Osteoblast (primary cell): ENCODE measurements at places on chromosomes 1 and 21. TPM values are rescaled to one million over a fixed set of nuclear protein-coding genes. Genes with fewer than 3 reads are reported as not detected.

DNA sequence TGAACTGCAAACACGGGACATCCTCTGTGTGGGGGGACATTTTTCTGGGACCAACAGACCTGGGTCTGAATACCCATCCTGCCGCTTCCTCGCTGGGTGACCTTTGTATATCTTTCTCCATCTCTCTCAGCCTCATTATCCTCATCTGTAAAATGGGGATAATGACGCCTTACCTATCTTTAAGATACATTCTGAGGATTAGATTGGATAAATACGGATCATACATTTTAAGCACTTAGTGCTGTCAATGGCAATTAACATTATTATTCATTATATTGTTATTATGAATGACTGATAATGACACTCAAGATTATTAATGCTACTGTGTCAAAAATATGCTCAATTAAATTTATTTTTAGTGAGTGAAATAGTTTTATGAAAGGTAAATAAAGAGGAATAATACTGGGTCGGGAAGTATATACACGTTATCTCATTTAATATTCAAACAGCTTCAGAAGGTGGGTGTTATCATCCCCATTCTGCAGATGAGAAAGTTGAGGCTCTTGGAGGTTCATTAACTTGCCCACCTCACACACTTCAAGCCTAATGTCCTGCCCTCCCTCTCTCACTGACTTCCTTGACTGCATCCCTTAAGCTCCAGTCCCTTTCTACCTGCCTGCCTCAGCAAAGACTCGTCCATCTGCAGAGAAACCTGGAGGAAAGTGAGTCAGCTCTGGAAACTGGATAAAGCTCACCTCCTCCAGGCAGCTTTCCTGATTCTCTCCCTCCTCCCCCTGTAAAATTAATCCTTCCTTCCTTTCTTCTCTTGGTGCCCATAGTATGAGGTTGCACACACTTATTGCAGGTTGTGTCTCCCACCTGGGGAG, 120.7 kb upstream of the JUN start:
- no peak for DNase-seq
- H3K27me3 ChIP-seq = no peaks in the 10 kb centered on the region
- peaks cover 30% of the 10 kb centered on the region for H3K4me1 ChIP-seq
- H3K4me3 ChIP-seq = peak overlapping the region; percentile 72

DNA sequence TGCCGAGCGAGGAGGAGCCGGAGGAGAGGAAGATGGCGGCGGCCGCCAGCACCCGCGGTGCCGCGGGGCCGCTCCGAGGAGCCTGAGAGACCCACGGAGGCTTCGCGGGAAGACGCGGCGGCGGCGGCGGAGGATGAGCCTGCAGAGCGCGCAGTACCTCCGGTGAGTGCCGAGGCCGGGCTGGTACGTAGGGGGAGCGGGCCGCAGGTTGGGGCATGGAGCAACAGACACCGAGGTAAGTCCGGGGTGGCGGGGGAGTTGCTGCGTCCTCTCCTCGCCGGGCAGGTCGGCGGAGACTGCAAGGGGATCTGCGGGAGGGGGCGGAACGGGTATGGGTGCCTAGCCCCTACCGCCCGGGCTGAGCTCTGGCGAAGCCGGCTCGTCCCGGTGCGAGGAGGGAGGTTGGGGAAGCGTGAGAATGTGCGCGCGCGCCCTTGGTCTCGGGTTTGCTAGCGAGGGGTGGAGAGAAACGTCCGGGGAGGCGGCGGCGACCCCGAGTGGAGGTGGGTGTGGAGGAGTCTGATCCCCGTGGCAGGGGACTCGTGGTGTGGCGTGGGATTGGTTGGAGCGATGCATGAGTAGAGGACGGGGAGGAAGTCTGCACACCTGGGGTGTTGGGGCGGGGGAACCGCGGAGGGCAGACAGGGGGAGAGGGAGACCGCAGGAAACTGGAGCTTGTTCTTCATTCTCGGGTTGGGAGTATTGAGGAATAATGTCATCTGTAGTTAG, at the start of gene SMG7:
TSS of gene SMG7 (plus strand) at position 12 of the 729 bp plus-strand sequence. CDS start at position 134, 122 bp downstream.
- H3K27me3 ChIP-seq = no peaks in the 10 kb centered on the region
- H3K27ac ChIP-seq = peak within 1 kb of the TSS; percentile 99
- H3K4me1 ChIP-seq = peaks cover 9% of the 10 kb centered on the region
- peak; percentile 77 for DNase-seq
- peak within 1 kb of the TSS; percentile 91 for H3K4me3 ChIP-seq

DNA sequence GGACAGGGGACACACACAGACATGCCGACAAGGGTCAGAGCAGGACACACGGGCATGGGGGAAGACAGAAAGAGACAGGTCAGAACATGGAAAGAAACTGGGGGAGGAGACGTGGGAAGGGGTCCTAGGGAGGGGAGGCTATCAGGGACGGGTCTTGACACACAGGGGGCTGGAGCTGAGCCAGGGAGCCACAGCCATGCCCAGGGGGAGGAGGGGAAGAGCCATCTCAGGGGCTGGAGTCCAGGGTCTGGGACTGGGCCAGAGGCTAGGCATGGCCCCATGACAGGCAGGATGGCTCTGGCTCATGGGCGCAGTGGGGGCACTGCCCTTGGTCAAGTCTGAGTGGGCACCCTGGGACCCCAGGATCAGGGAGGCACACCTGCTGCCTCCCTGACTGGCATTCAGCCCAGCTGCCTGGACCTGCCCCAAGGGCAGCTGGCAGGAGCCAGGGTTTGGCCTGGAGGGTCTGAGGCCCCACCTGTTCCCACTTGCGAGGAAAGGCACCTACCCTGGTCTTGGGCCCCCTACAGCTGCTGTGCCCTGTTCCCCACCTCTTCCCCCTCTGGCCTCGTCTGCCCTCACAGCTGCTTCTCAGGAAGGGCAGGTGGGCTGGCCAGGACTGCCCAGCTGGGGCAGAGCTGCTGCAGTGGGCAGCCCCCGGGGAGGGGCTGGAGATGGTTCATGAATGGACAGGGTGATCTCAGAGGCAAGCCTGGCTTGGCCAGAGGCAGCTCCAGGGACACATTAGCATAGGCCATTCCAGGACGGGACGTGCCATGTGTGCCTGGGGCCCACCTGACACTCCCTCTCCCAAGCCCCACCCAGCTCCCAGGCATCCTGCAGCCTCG, 42.9 kb downstream of the HSPG2 start:
- H3K4me1 ChIP-seq = peaks cover 22% of the 10 kb centered on the region
- H3K4me3 ChIP-seq = no peak overlapping the region
- no peak for DNase-seq
- H3K36me3 ChIP-seq = peaks cover 86% of the 10 kb centered on the region

GRCh38 chr1:180310095-180310494, 80.0 kb downstream of the LHX4 start:
- H3K27me3 ChIP-seq = no peaks in the 10 kb centered on the region
- H3K4me1 ChIP-seq = peaks cover 23% of the 10 kb centered on the region
- H3K36me3 ChIP-seq = no peaks in the 10 kb centered on the region
- no peak for DNase-seq
- H3K27ac ChIP-seq = peak overlapping the region; percentile 84
- H3K4me3 ChIP-seq = no peak overlapping the region

The HTR1D gene
- total RNA-seq = under 0.01 TPM in 1 of 2 replicates, not detected in the other

DNA sequence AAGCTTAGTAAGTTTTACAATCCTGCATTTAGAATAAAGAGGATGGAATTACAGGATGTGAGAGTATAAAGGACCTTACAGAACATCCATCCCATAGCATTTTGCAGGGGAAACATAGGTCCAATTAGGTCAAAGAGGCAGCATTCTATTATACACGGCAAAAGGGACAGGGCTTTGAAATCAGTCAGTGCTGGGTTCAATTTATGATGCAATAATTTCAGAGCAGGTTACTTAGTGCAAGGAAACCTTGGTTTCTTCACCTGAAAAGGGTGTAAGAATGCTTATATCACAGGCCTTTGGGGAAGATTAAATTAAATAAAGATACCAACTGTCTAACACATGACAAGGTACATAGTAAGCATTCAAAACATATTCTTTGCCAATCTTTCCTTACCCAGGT, 17.1 kb upstream of the NTNG1 start:
- H3K4me1 ChIP-seq = no peaks in the 10 kb centered on the region
- H3K4me3 ChIP-seq = no peak overlapping the region
- no peaks in the 10 kb centered on the region for H3K36me3 ChIP-seq
- H3K27ac ChIP-seq = no peak overlapping the region

The STPG1 gene
- 7.2 and 7.4 TPM in 2 replicates for total RNA-seq

- peaks cover 33% of the 10 kb centered on the region for H3K4me1 ChIP-seq
- H3K36me3 ChIP-seq = no peaks in the 10 kb centered on the region
- H3K27me3 ChIP-seq = peaks cover 11% of the 10 kb centered on the region
- DNase-seq = no peak
- H3K27ac ChIP-seq = peak overlapping the region; percentile 44
These were observed 40.3 kb downstream of the PLEKHA6 start for GRCh38 chr1:204319462-204319861.

The SLC6A9 gene
- total RNA-seq = 18.5 and 19.4 TPM in 2 replicates

GRCh38 chr21:34270411-34270810, 93.4 kb upstream of the KCNE2 start:
- no peak overlapping the region for H3K27ac ChIP-seq
- no peak for DNase-seq
- peaks cover 38% of the 10 kb centered on the region for H3K27me3 ChIP-seq
- no peak overlapping the region for H3K4me3 ChIP-seq
- H3K36me3 ChIP-seq = no peaks in the 10 kb centered on the region

The CTNNBIP1 gene
- total RNA-seq = 17.7 and 18.5 TPM in 2 replicates

DNA sequence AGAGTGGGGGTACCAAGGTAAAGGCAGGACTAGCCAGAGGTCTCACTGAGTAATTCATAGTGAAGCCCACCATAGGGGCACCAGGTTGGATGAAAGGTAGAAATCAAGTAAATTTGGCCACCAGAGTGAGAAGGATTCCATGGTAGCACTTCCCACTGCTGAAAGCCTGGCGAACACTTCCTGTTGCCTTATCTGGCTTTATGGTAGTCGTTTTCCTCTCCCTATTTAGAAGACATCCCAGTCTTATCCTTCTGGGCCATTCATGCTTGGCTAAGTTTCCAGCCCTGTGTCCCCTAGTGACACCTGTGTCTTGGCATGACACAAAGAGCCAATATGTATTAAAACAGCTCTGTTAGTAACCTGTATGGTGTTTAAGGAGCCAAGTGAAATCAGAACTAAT, 74.3 kb upstream of the SIPA1L2 start:
- H3K36me3 ChIP-seq = no peaks in the 10 kb centered on the region
- H3K27me3 ChIP-seq = no peaks in the 10 kb centered on the region
- H3K4me1 ChIP-seq = peaks cover 9% of the 10 kb centered on the region
- H3K4me3 ChIP-seq = no peak overlapping the region
- no peak overlapping the region for H3K27ac ChIP-seq
- no peak for DNase-seq

DNA sequence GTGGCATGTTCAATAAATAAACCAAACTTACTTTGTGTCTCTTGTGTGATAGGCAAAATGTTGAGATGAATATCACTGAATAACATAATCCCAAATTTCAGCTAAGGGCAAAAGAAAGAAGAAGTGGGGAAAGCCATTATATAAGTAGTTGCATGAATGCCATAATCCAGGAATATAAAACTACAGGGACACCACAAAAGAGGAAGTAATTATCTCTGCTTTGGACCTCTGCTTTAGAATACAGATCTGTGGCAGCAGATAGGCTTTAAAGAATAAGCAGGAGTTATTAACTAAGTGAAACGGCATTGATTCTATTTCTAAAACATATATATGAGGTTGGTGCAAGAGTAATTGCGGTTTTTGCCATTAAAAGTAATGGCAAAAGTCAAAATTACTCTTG, 288.5 kb upstream of the SNX7 start:
- no peaks in the 10 kb centered on the region for H3K4me1 ChIP-seq
- H3K4me3 ChIP-seq = no peak overlapping the region
- no peak overlapping the region for H3K27ac ChIP-seq

- H3K4me3 ChIP-seq = no peak overlapping the region
- H3K36me3 ChIP-seq = no peaks in the 10 kb centered on the region
- DNase-seq = no peak
- H3K27me3 ChIP-seq = no peaks in the 10 kb centered on the region
- no peak overlapping the region for H3K27ac ChIP-seq
These were observed 22.6 kb downstream of the EVI5 start for GRCh38 chr1:92762355-92762754.

- no peaks in the 10 kb centered on the region for H3K36me3 ChIP-seq
- H3K4me1 ChIP-seq = no peaks in the 10 kb centered on the region
- H3K4me3 ChIP-seq = no peak overlapping the region
These were observed 47.0 kb upstream of the DESI2 start for GRCh38 chr1:244605835-244606370.

- H3K4me1 ChIP-seq = peaks cover 51% of the 10 kb centered on the region
- H3K4me3 ChIP-seq = no peak overlapping the region
- no peaks in the 10 kb centered on the region for H3K36me3 ChIP-seq
- peak overlapping the region; percentile 71 for H3K27ac ChIP-seq
These were observed 17.3 kb upstream of the IRF2BP2 start for GRCh38 chr1:234627009-234627950.

DNA sequence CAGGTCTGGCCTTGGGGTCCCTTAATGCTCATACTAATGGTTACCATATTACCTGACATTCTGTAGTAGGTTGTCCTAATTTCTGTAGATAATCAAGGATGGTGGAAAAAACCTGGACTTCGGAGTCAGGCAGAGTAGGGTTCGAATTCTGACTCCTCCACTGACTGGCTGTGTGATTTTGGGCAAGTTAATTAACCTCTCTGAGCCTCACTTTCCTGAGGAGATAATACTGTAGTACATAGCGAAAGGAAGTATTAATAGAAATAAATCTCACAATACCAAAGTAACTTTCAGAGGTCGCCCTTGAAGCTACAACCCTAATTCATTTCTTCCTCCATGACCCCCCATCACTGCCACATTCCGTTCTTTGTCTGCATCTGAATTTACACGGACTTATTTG, 72.9 kb downstream of the KCNN3 start:
- H3K36me3 ChIP-seq = no peaks in the 10 kb centered on the region
- no peak overlapping the region for H3K4me3 ChIP-seq
- no peaks in the 10 kb centered on the region for H3K4me1 ChIP-seq

- no peak for DNase-seq
- no peaks in the 10 kb centered on the region for H3K36me3 ChIP-seq
- peaks cover 29% of the 10 kb centered on the region for H3K27me3 ChIP-seq
- no peak overlapping the region for H3K27ac ChIP-seq
- H3K4me1 ChIP-seq = no peaks in the 10 kb centered on the region
- H3K4me3 ChIP-seq = no peak overlapping the region
These were observed 10.7 kb downstream of the HES2 start for GRCh38 chr1:6409053-6409452.

The RORC gene
- not detected in 2 replicates for total RNA-seq

GRCh38 chr1:228968891-228969606, 233.8 kb downstream of the RHOU start:
- H3K4me3 ChIP-seq = no peak overlapping the region
- no peaks in the 10 kb centered on the region for H3K27me3 ChIP-seq
- H3K36me3 ChIP-seq = no peaks in the 10 kb centered on the region
- H3K4me1 ChIP-seq = peaks cover 2% of the 10 kb centered on the region

DNA sequence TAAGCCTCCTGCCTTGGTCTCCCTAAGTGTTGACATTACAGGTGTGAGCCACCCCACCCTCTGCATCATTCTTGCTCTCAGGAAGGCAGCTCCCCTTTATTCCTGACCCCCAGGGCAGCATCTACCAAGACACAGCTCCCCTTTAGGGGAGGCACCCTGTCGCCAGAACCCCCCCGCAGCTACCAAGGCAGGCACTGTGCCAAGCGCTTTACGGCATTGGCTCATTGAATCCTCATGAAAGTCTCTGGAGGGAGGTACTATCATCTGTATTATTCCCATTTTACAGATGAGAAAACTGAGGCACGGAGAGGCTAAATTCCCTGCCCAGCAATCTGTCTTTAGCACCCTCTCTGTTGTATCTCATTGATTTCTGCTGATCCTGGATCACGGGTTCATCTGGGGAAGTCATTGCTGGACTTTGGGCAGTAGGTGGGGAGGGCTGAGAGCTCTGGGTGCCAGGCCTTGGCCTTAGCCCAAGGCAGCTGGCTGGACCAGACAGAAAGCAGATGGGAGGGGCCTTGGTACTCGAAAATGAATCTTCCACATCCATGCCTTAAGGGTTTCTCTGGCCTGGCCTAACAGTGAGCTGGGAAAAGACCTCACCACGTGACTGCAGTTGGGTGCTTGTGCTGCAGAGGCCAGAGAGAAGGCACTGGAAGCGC, 5.9 kb downstream of the PLOD1 start:
- no peaks in the 10 kb centered on the region for H3K27me3 ChIP-seq
- peaks cover 11% of the 10 kb centered on the region for H3K36me3 ChIP-seq
- DNase-seq = peak; percentile 75
- peaks cover 9% of the 10 kb centered on the region for H3K4me1 ChIP-seq
- H3K4me3 ChIP-seq = no peak overlapping the region
- H3K27ac ChIP-seq = no peak overlapping the region
